ENCODE measurements at places on chromosomes 7 and 10.

GRCh38 chr10:132536877-132537683 is 507 bp upstream of the INPP5A start:
- DNase-seq: peak; percentile 81

GRCh38 chr7:13692548-13692947 is 296.9 kb downstream of the ETV1 start:
- DNase-seq: no peak

- DNase-seq: no peak
Observed at GRCh38 chr10:101646364-101646763, 48.6 kb downstream of the FBXW4 start.

GRCh38 chr10:11204351-11204942 is 186.8 kb downstream of the CELF2 start:
- no peak for DNase-seq

- DNase-seq: no peak
Observed at GRCh38 chr10:45427262-45427969, 53.4 kb downstream of the ALOX5 start.

DNA sequence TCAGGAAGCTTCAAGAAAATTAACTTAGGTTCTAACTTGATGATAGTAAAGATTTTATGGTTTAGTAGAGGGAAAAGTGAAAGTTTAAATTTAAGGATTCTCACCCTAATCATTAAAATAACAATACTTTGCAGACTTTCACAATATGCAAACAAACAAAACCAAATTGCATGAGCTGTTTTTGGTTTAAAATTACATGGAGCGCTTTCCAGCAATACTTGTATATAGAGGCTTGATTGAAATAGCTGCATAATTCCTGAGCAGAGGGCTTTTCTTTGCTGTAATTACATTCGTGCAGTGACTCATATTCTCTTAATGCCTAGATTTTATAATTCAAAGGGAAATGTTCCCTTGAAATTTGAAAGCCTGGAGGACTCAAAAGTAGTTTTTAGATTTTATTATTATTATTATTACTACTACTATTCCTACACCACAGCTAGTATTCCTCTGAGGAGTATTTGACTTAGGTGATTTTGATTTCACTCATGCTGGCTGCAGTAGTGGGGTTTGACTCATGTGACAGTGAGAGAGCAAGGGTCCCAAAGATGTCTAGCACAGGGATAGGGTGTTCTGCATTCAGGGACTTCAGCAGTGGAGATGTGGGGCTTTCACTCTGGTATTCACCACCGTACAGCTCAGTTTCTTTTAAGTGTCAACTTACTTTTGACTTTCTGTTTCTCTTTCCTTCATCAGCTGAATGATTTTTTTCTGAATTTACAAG is 138.1 kb downstream of the ADAM22 start:
- peak; percentile 25 for DNase-seq

GRCh38 chr7:139960157-139960556 is 102.6 kb downstream of the PARP12 start:
- DNase-seq: no peak

DNA sequence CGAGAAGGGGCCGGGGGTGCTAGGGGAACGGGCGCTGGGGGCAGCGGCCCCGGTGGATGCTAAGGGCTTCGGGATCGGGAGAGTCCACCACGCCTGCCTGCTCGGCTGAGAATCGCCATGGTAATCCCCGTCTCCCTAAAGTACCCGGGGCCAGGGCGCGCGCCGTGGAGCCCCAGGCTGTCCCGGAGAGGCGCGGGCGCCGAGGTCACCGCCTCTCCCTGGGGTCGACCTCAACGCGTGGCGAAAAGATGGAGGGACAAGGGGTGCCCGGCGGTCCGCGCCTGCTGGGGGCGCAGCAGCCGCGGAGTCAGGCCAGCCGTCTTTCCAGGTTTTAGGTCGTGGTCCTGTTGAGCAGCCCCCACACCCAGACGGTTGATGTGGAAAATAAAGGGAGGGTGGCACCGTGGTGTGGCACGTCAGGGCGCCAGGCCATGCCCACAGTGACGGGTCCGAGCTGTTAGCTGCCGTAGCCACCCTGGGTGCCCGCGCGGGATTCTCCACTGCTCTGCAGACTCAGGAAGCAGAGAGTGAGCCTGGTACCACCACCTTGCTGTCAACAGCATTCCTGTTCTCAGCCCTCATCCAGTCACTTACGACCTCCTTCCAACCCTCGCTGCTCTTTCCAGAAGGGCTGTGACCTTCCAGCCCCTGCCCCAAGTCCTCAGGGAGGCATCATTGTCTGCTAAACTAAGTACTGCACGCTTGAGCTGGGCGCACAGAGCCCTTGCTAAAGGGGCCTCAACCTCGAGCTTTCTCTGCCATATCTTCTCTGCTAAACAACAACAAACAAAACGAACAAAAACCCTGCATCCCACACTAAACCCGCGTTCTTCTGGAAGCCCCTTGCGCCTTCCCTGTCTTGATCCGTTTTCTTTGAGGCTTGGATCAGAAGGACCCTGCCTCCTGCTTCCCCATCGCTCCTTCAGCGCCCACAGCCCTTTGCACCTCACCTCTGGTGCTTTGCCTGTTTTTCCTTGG is 666 bp downstream of the SMKR1 start:
- no peak for DNase-seq

GRCh38 chr7:133556048-133556447 is 303.2 kb downstream of the EXOC4 start:
- DNase-seq: no peak

- DNase-seq: no peak
Observed at GRCh38 chr7:56174346-56174874, 58.2 kb upstream of the NUPR2 start.

GRCh38 chr10:91200314-91201212 is 19.9 kb upstream of the PCGF5 start:
- DNase-seq: no peak

GRCh38 chr10:99681553-99681952 is 22.2 kb downstream of the ENTPD7 start:
- DNase-seq: no peak

DNA sequence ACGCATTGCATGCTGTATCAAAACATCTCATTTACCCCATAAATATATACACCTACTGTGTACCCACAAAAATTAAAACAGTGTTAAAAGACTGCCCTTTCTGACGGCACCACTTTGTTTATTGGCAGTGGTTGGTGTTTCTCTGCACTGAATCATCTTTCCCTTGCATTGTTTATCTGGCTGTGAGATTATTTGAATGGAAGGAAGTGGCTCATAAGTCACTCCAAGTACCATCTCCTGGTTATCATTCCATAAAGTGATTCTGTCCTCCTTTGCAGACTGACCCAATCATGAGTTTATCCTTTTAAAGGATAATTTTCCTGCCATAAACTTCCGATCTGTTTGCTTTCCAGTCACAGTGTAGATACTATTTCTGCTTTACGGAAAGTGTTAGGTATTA is 183.8 kb downstream of the CAMK1D start:
- no peak for DNase-seq

DNA sequence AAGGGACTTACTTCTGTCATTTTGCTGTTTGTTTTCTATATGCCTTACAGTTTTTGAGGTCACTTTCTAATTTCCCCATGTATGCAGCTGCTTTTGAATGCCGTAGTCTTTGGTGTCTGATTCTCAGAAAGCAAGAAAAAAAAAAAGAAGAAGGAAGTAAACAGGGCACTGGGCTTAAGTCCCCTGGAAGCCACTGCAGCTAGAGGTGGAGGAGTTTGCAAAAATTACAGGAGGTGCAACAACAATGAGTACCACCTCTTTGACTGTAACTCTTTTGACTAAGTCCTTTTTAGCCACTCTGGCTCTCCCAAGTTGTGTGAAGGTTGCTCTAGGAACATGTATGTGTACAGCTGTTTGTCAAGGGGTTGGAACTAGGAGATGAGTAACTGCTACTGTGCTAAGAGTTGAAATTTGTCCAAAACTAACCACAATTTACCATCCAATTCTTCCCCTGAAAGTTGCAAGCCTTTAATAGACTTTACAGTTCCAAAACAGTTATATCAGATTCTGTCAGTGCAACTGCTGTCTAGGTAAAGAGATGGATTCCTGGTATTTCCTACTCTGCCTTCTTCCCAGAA is 588.0 kb upstream of the LRRN3 start:
- DNase-seq: no peak

DNA sequence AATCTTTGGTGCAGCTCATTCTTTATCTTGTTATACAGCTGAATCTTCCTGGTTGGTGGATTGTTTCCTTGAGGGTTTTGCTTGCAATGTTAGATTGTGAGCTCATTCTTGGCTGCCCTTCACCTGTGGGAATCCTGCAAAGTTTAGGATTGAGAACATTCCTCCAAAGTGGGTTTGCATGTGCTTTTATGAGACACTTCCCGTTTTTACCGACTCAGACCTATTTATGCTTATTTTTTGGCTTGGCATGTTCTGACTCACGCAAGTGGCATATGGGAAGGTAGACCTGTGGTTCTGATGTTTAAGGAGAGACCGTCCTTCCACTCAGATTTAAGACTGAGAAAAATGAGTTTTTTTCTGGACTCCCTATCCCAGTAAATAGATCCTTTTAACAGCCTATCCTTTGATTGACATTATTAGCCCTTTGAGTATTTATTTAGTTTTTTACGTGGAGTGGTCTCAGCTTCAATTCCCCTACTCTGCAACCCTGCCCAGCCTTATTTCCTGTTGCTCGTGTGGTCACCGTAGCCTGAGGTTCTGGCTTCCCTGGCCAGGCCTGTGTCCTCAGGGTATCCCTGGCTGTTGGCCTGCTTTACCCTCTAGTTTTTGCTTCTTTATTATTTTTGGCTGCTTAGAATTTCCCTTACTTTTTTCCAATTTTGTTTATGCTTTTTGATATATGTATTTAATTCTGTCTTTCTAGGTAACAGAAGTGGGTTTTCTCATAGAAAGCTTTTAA is 13.4 kb upstream of the PRF1 start:
- DNase-seq: no peak

DNA sequence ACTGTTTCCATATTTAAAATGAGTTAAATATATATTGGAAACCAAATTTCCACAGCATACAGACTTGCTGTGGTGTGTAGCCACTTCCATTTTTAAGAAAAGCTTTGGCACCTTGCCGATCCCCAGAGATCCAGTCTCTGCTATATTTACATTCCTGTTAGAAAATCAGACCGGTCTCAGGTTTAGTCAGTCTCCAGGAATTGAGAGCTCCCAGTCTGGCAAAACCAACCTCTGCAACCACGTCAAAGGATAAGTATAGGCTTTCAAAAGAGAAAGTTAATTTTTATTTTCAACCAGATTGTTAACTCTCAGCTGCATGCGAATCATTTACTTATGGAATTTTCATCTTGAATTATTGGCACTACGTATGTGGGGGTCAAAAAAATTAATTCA is 28.2 kb downstream of the PUS7 start:
- no peak for DNase-seq

DNA sequence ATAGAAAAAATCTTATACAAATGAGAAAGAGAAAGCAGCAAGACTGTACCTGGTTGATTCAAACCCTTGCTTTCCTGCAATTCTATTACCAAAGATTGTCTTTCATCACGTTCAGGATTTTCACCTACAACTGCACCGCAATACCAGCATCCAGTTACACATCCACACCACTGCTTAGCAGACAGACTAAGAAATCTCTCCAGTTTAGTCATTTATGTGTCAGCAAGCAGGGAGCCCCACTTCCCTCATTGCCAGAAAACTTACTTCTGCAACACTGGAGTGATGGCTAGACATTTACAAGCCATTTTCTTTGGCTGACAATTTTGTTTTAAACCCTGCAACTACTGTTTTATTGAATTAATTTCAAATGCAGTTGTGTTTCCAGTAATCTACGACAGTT is 359.6 kb upstream of the MEOX2 start:
- DNase-seq: no peak

- no peak for DNase-seq
Observed at GRCh38 chr7:139396323-139396951, 36.7 kb downstream of the LUC7L2 start.

GRCh38 chr7:99365318-99366141 is 9.0 kb upstream of the ARPC1B start:
- no peak for DNase-seq

Measured in NCI-H1105 treated with DMSO at 0.1 percent for 48 hours (cell line).